Left cardiac atrium (tissue), 4 donors: ENCODE measurements at places on chromosomes 4 and X. TPM values are rescaled to one million over a fixed set of nuclear protein-coding genes. Genes with fewer than 3 reads are reported as not detected.
A peak's percentile ranks its signal among the peaks of the same experiment; 100 is the strongest.

Gene PCDH7
- total RNA-seq: 1.5 TPM

Gene ANAPC4
- 12.6 TPM for total RNA-seq

Gene ZNF674
- 2.7 TPM for total RNA-seq

Gene MAGEA4
- total RNA-seq: not detected

Gene MND1
- not detected for total RNA-seq

Gene GLOD5
- total RNA-seq: not detected

Gene PRKG2
- total RNA-seq: 7.5 TPM

Gene BMPR1B
- total RNA-seq: 0.77 TPM

Gene DACH2
- not detected for total RNA-seq

Gene STAG2
- total RNA-seq: 31.8 TPM

Gene JAKMIP1
- 0.21 TPM for total RNA-seq

Gene APELA
- not detected for total RNA-seq

Gene DMRTC1
- total RNA-seq: not detected

Gene TMEM47
- 33.3 TPM for total RNA-seq

DNA sequence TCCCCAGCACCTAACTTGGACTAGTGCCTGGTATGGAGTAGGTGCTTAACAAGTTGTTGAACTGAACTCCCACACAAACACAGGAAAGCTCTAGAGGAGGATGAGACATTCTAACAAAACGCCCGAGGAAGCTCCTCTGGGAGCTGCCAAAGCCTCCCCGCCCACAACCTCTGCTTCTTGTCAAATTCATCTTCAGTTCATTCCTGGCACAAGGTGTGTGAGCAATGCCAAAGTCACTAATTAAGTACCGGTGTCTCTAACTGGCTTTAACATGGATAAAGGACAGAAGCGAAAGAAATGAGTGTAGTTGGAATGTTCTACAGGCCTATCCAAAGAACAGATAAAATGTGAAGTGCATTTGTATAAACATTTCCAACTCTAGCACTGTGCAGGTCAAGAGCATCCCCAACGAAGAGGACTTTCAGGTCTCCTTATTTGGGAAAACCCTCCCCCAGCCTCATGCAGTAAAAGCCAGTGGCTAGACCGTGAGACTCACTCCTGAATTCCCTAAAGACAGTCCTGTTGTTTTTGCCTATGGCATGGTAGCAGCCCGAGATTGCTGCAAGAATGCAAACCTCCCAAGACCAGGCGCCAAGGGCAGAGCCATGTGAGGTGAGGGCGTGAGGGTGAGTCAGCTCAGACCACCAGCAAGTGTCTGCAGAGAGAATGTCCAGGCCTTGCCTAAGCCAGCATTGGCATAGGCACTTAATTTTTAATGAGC is 72.2 kb upstream of the KLF3 start:
- DNase-seq: no peak

GRCh38 chr4:182394181-182394580 is 151.0 kb downstream of the TENM3 start:
- no peak for DNase-seq

GRCh38 chr4:100188829-100189228 is 1.4 kb downstream of the DDIT4L start:
- peak; percentile 36 for DNase-seq

GRCh38 chr4:11799196-11799595 is 370.5 kb upstream of the HS3ST1 start:
- DNase-seq: no peak

DNA sequence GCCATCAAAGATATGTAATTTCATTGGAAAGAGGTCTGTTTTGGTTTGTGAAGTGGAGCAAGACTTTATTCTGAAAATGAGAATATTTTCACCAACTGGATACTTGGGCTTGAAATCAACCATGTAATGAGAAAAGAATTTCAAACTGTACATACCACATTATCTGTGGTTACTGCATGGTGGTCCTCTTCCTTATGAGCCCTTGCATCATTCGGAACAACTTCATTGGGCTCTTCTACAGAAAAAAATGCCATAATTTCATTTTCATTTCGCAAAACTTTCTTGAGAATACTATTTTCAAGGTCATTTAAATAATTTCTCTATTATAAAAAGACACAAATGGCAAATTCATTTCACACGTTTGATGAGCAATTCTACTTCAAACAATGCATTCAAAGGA is 148.6 kb upstream of the RPS6KA6 start:
- no peak for DNase-seq

GRCh38 chrX:72540318-72540717 is 32.3 kb downstream of the HDAC8 start:
- no peak for DNase-seq

- no peak for DNase-seq
Observed at GRCh38 chr4:92182736-92183407, 120.9 kb upstream of the GRID2 start.

DNA sequence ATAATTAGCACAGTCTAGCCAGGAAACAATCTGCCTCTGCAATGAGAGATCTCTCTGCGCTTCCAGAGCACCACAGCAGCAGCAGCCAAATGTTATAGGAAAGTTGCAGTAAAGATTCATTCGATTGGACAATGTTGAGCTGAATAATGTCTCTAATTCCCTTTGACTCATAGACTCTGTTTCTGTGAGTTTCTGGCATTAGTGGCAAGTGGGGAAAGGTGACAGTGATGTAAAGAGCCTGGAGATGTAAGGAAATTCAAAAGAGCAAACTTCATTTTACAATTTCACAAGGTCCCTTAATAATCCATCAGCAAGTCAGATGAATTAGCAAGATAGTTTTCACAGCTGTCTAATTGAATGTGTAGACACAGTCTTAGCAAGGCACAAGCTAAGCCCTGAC is 184.4 kb downstream of the VEGFC start:
- DNase-seq: no peak

- no peak for DNase-seq
Observed at GRCh38 chrX:37608156-37608555, 36.7 kb downstream of the LANCL3 start.

GRCh38 chrX:51520393-51520792 is 24.0 kb upstream of the NUDT11 start:
- DNase-seq: no peak

DNA sequence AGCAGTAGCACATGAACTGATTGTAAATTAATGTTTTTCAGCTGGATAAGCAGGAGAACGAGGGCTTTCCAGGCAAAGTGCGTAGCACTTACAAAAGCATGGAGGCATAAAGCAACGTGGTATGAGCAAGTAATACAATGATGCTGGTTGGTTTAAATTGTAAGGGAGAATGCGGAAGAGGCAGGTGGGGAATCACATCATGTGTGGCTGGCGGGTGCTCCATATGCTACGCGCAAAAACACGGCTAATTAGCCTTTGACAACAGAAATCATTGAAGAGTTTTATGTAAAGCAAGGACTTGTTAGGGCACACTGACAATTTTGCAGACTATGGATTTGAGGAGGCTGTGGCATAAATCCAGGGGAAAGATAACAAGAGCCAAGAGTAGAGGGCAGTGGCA is 14.6 kb downstream of the SYTL4 start:
- DNase-seq: no peak

DNA sequence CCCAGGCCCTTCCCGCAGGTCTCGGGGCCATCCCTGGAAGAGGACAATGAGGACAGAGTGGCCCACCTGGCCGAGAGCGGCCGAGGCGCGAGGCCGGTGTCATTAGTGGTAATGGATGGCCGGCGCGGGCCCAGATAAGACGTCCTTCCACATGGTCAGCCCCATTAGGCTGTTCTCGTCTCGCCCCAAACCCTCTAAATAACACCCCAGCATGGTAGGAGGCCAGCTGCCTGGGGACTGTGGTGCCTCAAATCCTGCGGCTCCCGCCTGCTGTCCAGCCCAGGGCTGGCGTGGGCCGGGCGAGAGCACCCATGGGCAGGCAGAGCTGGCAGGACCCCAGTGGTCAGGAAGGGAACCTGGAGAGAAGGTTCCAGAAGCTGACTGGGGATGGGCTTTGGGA is 121.7 kb downstream of the FAM53A start:
- no peak for DNase-seq

DNA sequence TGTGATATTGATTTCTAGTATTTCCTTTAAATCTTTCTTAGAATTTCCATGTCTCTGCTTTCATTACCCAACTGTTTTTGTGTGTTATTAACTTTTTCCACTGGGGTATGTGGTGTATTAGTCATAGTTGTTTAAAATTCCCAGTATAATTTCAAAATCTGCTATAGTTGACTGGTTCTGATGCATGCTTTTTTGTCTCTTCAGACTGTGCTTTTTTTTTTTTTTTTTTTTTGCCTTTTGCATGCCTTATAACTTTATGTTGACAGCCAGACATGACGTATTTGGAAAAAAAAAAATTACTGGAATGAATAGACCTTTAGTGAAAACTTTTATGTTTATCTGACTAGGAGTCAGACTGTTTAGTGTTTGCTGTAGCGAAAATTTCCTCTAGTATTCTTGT is 580.4 kb downstream of the ANKRD50 start:
- DNase-seq: no peak

- DNase-seq: no peak
Observed at GRCh38 chr4:42824278-42824977, 68.1 kb upstream of the GRXCR1 start.

- no peak for DNase-seq
Observed at GRCh38 chr4:110867251-110867960, 244.5 kb upstream of the PITX2 start.

DNA sequence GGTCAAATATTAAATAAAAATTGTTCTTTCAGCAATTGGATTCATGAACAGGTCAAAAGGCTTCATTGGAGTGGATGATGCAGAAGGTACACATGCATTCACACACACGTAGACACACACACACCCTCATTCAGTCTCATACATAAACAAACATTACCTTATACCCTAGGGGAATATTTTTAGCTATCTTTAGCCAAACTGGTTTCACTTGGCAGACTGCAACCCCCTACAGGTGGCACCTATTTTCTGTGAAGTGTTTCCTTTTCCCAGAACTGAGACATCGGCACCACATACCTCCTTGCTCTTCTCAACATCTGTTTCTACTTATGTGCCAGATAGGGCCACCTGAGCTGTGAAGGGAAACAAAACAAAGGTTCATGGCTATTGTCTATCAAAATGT is 18.5 kb upstream of the KDR start:
- DNase-seq: no peak

- no peak for DNase-seq
Observed at GRCh38 chr4:13888112-13888511, 260.6 kb upstream of the BOD1L1 start.

DNA sequence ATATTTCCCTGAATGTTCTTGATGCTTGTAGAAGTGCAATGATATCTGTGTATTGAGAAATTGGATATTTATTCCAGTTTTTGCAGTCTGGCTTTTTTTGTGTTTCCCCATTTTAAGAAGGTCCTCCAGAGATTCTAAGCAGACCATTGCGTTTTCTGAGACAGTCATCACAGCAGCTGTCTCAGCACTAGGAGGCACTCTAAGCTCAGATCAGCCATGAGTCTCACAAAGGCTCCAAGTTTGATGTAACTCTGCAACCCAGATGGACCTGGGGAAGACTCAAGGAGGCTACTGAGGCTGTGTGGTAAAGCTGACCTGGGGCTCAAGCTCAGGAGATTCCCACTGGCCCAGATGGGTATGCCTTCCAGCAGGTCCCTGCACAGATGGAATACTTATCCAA is 89.3 kb upstream of the CYLC1 start:
- DNase-seq: no peak

DNA sequence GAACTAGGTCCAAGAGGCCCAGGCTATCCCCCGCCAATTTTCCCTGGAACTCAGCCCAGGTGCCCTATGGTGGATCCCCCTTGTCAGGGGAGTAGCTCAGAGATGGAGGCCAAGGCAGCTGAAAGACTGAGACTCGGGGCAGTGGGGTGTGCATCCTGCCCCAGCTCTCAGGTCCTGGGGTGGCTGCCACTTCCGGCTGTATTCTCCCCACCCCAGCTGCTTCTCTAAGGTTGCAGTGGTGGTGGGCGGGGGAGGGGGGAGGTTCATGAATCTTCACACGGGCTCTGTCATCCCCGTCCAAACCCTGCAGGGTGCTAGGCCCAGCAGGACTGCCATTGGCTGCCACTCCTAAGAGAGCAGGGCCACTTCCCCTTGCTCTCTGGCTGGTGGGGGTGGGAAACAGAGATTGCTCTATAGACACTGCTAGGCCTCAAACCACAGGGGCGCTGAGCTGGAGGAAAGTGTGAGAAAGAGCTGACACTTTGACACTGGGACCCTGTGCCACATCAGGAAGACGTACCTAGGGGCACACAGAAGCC is 1.5 kb downstream of the SASH3 start:
- peak; percentile 43 for DNase-seq

- peak; percentile 67 for DNase-seq
Observed at GRCh38 chr4:117084866-117085701, at the start of gene TRAM1L1. Gene TRAM1L1 (minus strand): TSS chr4:117085576. CDS start chr4:117085393, 183 bp downstream.

DNA sequence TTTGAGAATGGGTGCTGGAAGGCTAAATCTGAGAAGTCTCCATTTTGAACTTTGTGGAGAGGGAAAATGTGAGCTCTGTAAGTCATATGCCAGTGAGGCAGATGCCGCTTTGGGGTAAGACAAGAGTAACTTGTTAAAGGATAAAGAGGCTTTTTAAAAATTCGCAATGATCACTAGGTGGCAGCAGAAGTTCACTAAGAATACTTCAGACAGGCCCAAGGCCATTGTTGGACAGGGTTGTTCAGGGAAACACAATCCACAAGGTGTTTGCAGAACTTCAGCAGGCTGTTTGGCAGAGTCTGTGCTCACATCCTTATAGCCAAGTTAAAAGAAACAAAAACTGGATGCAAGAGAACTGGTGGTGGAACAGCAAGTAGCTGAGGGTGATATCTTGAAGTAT is 13.7 kb upstream of the PIGA start:
- no peak for DNase-seq

GRCh38 chrX:150060406-150060805 is 122.1 kb upstream of the EOLA2 start:
- DNase-seq: no peak

- no peak for DNase-seq
Observed at GRCh38 chrX:49761481-49761880, 65.7 kb upstream of the PAGE1 start.

DNA sequence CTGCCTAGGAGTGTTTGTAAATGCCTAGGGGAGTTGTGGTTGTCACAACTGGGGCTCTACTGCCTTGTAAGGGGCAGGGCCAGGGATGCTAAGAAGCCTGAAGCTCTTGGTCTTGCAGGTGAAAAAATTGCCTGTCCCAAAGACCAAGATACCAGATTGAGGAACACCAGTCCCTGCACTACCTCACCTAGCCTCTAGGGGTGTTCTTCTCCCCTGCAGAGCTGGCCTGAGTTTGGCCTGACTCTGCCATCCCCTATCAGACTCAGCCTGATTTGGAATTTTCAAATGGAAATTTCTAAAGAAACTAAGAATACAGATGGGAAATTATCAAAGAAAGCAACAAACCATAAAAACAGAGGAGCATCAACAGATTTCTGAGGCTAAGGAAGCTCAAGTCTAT is 90.4 kb downstream of the ZC4H2 start:
- no peak for DNase-seq

DNA sequence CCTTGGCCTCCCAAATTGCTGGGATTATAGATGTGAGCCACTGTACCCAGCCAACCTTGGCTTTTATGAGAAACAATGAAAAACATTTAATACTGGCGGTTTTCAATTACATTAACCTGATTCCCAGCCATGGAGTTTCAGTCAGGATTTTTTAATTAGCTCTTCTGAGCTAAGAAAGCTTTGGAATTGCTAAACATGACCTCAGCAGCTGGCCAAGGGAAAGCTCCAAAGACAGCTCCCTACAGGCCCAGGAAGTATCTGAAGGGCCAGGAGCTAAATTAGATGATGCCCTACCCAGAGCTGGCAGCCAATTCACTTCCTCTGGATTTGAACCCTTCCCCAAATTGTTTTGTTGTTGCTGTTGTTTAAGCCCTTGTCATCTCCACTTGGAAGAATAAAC is 26.5 kb upstream of the FUNDC1 start:
- no peak for DNase-seq

- DNase-seq: no peak
Observed at GRCh38 chrX:130245441-130245840, 23.3 kb downstream of the ZNF280C start.
